ENCODE measurements at places on chromosomes 13 and 19. TPM values are rescaled to one million over a fixed set of nuclear protein-coding genes. Genes with fewer than 3 reads are reported as not detected.

The TMEM161A gene
- total RNA-seq: 28.9 TPM

The COX6B1 gene
- total RNA-seq: 495 TPM

The IFNL1 gene
- not detected for total RNA-seq

The EPS8L1 gene
- 0.85 TPM for total RNA-seq

The ATP4B gene
- total RNA-seq: not detected

The C13orf42 gene
- not detected for total RNA-seq

The GJB2 gene
- total RNA-seq: 0.14 TPM

The MBNL2 gene
- 108 TPM for total RNA-seq

The NCAN gene
- total RNA-seq: not detected

The RASIP1 gene
- 1.3 TPM for total RNA-seq

The OVOL3 gene
- total RNA-seq: not detected

The HS6ST3 gene
- total RNA-seq: not detected

The CCDC70 gene
- not detected for total RNA-seq

The SLC5A5 gene
- not detected for total RNA-seq

The CYP4F3 gene
- not detected for total RNA-seq

The TPGS1 gene
- 31.9 TPM for total RNA-seq

The PTGER1 gene
- 25.6 TPM for total RNA-seq

The DNAAF3 gene
- total RNA-seq: 0.09 TPM

The ZNF600 gene
- 3.0 TPM for total RNA-seq

The RDH8 gene
- not detected for total RNA-seq

The LSR gene
- total RNA-seq: 0.55 TPM

The CCDC124 gene
- total RNA-seq: 28.0 TPM

The PRSS57 gene
- not detected for total RNA-seq

The MUC16 gene
- total RNA-seq: not detected

The ABCA7 gene
- 3.8 TPM for total RNA-seq

The MISP gene
- total RNA-seq: 0.18 TPM
